ENCODE measurements at places on chromosomes 7 and 10.

DNA sequence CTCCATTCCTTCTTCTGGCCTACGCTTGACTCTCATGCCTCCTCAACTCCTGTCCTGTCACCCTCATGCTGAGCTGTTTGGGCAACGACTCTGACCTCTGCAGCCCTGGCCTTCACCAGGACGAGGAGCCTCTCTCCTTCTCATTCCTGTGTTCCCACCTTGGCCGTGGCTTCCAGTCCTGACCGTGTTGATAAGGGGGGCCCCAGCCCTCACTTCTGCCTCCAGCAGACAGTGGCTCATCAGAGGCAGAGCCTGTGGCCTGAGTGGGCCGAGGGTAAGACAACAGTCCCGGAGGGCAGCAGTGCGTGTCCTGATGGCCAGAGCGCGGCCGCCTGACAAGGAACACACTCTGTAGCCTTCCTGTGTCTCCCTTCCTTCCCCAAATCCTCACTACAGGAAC lies 61.7 kb upstream of the UBE3C start:
- no peak for DNase-seq

- no peak for DNase-seq
Measured at GRCh38 chr7:8356071-8356470, 77.3 kb upstream of the NXPH1 start.

DNA sequence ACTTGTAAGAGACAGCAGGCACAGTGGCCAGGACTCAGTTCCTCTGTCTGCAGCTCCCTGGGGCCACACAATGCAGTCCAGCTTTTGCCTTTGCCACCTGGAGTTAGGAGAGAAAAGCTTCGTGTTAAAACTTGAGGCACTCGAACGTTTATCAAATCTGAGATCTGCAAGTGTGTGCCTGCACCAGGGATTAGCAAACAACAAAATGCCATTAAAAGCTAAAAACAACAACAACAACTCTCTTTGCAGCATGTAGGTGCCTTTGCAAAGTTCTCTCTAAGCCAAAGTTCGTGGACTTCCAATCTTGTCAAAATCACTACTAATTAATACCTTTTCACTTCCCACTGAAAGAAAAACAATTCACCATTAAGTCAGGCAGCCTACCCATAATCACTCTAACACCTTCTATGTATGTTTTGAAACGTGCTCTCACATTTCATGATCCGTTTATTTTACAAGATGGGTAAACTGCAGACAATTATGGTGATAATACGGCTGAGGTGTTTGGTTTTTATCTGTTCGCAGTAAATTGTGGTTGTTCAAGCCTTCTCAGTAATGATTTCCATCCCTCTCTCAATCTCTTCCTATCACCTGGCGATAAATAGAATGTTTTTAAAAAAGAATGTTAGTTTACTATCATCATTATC lies 36.2 kb upstream of the SDK1 start:
- DNase-seq: peak; percentile 37

GRCh38 chr7:40782836-40783235 lies 648.0 kb downstream of the SUGCT start:
- DNase-seq: no peak

DNA sequence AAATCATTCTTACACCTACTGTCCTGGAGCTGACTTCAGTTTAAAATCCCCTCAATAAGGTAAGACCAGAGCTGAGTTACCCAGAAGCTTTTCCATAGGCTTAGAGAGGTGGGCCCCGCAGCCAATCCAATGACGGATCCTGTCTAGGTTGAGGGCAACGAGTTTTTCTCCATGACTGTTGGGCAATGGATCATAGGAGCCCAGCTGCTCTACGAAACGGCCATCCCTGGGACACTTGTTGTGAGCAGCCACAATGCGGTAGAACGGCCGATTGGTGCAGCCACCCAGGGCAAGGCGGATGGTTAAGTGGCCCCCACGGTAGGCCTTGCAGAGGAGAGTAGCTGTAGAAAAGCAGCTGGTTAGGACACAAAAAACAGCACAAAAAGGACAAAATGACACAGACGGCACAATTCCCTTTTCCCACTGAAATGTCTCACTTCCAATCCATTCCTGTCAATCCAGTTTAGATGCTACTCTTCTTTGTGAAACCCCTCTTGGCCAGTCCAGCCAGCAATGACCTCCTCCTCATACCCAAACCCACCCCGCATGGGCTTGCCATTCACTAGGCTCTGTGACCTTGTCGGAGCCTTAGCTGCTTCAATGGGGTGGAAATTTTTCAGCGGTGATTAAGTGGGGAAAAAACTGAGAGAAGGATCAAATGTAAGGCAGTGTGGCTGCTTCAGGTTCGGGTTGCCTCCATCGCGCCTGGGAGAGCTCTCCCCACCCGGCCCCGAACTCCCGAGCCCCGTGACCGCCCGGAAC lies 580 bp downstream of the MRPS16 start:
- DNase-seq: no peak

GRCh38 chr10:100808876-100809275 lies 63.5 kb downstream of the PAX2 start:
- no peak for DNase-seq
